ENCODE measurements at places on chromosomes 5 and 9. TPM values are rescaled to one million over a fixed set of nuclear protein-coding genes. Genes with fewer than 3 reads are reported as not detected.

- DNase-seq = no peak
- no peak overlapping the region for H3K4me3 ChIP-seq
- H3K27me3 ChIP-seq = no peaks in the 10 kb centered on the region
- H3K27ac ChIP-seq = no peak overlapping the region
- no peaks in the 10 kb centered on the region for H3K4me1 ChIP-seq
- H3K36me3 ChIP-seq = no peaks in the 10 kb centered on the region
These were observed 97.4 kb downstream of the DAP start for GRCh38 chr5:10663489-10664179.

DNA sequence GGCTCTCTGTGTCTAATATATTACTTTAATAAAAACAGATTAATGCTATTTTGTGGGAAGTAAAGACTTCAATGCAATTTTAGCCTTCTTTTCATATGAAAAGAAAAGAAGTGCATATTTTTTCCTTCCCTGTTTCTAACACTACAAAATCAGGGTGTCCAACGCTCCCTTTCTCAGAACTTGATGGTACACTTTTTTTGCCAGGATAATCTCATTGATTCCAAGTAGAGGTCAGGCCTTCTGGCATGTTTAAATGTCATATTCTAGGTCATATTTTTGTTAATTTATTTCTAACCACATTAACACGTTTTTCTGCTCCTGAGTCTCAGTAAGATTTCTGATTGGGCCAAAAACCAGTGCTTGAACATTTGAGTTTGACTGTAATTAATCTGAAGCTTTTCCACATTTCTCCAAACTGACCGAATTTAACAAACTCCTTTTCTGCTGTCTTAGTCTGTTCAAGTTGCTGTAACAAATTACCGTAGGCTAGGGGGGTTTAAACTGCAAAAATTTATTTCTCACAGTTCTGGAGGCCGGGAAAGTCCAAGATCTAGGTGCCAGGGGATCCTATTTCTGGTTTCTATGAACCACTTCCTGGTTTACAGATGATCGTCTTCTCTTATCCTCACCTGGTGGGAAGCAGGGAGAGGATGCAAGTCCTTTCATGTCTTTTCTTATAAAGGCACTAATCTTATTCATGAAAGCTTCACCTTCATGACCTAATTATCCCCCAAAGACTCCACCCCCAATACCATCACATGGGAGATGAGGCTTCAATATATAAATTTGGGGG, 63.2 kb upstream of the ELL2 start:
- DNase-seq = no peak
- H3K4me1 ChIP-seq = no peaks in the 10 kb centered on the region
- no peak overlapping the region for H3K4me3 ChIP-seq
- H3K27ac ChIP-seq = no peak overlapping the region
- H3K36me3 ChIP-seq = no peaks in the 10 kb centered on the region

DNA sequence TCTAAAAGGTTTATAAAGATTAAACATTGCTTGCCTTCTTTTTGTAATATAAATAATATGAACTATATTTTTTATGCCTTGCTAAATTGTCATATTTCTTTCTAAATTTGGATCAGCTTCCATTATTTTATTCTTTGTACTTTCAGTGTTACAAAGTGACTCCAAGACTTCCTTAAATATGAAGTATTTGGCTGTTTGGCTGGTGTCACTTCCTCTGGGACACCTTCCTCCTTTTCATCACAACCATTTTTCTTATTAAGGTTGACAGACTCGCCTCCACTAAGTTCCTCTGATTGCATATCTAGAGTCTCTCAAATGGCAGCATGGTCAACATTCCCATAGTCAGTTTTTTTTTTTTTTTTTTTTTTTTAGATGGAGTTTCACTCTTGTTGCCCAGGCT, 73.8 kb upstream of the SLC1A1 start:
- H3K27me3 ChIP-seq = no peaks in the 10 kb centered on the region
- no peak overlapping the region for H3K27ac ChIP-seq
- no peak for DNase-seq
- no peak overlapping the region for H3K4me3 ChIP-seq
- H3K36me3 ChIP-seq = no peaks in the 10 kb centered on the region

Gene OR1Q1
- total RNA-seq = not detected

Gene PTGS1
- not detected for total RNA-seq

DNA sequence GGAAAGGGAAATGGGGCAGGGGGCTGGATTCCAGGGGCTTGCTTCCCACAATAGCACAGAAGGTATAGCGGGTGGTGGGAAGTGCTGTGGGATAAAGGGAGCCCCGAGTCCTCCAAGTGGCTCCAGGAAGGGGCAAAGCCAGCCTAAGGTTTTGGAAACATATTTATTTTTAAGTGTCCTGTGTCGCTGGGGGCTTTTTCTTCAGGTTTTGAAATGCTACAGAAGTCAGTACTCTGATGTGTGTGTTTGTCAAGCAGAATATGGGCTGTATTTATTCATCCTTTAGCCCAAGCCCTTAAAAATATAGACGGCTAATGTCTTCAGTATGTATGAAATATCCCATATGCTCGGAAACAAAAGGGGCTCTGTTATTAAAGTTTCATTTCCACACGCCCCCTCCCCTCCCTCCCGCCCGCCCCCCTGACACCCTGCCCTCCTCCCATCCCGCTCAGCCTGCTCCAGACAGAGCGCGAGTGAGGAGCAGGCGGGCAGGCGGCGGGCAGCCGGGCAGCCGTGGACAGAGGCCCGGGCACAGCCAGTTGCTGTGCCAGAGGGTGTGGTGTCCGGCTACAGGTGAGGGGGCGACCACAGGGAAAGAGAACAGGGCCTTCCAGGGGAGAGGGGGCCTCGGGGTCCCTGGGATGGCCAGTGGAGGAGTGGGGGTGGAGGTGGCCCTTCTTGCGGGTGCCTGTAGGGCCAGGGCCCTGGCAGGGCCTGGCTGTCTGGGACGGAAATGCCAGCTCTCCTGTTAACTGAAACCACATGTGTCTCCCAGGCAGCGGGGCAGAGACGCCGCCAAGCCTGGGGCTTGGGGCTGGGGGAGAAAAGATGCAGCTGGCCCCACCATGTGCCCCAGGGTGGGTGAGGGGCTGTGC, 39.6 kb upstream of the SYNPO start:
- H3K27ac ChIP-seq = no peak overlapping the region
- no peaks in the 10 kb centered on the region for H3K27me3 ChIP-seq
- no peak overlapping the region for H3K4me3 ChIP-seq
- no peaks in the 10 kb centered on the region for H3K36me3 ChIP-seq

GRCh38 chr9:107405511-107405910, 84.1 kb downstream of the KLF4 start:
- H3K27me3 ChIP-seq = peaks cover 10% of the 10 kb centered on the region
- no peak overlapping the region for H3K27ac ChIP-seq
- no peak for DNase-seq
- no peaks in the 10 kb centered on the region for H3K36me3 ChIP-seq

GRCh38 chr5:88688156-88688983, 194.6 kb downstream of the MEF2C start:
- DNase-seq = no peak
- no peak overlapping the region for H3K27ac ChIP-seq
- H3K4me3 ChIP-seq = no peak overlapping the region

Gene TARS1
- total RNA-seq = 248 TPM

Gene FAM53C
- 17.2 TPM for total RNA-seq

Gene FOXD4
- total RNA-seq = not detected

GRCh38 chr9:68417762-68418161, 61.4 kb downstream of the PGM5 start:
- no peak overlapping the region for H3K27ac ChIP-seq
- H3K27me3 ChIP-seq = peaks cover 1% of the 10 kb centered on the region
- DNase-seq = no peak
- no peaks in the 10 kb centered on the region for H3K36me3 ChIP-seq
- no peaks in the 10 kb centered on the region for H3K4me1 ChIP-seq

Gene ITGA1
- total RNA-seq = 1.3 TPM

- no peaks in the 10 kb centered on the region for H3K27me3 ChIP-seq
- peaks cover 18% of the 10 kb centered on the region for H3K36me3 ChIP-seq
- H3K4me3 ChIP-seq = no peak overlapping the region
- peaks cover 3% of the 10 kb centered on the region for H3K4me1 ChIP-seq
- DNase-seq = no peak
These were observed 44.2 kb upstream of the TDRD7 start for GRCh38 chr9:97367729-97368128.

DNA sequence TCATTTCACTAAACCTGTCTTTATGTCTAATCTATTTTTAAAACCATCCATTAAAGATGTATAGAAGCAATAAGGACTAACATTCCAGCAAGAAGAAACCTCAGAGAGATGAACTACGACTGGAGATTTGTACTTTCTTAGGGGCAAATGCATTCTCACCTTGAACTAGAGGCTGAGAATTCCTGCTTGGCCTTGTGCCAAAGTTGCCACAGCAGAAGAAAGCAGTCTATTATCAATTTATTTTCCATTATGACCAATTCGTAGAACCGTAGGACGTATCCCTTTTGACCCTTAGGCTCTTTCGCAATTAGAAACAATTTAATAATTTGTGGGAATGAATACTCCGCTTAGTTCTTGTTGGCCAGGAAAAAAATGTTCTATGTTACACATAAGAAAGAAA, 1647.4 kb upstream of the CDH9 start:
- no peak for DNase-seq
- no peak overlapping the region for H3K4me3 ChIP-seq
- H3K36me3 ChIP-seq = no peaks in the 10 kb centered on the region
- H3K4me1 ChIP-seq = no peaks in the 10 kb centered on the region

DNA sequence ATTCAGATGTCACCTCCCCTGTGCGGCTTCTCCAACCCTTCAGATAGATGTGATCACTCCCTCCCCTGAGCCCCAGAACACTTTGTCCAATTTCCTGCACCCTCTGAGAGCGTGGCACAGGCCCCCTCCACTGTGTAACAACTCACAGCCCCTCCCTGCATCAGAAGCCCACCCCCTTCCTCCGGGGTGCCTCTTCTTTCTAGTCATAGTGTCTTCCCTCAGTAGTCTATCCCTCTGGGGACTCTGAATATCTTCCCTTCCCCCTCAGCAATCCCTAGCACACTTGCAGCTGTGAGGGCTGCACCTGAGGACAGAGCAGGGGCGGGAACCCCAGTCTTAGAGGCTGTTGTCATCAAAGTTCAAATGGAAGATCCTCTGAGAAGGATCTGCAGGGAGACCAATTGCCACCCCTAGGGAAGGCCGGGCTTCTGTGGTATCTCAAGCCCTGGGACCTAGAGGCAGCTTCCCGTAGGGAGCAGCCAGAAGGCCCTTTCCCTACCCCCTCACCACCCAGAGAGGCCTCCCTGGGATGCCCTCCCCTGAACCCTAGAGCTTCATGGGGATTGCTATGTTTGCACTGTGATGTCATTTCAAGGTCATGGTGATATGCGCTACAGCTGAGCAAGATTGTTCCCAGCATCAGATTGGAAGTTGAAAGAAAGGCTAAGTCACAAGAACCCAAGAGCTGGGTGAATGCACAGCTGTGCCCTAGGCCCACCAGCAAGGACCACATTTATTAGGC, 70.7 kb downstream of the THBS4 start:
- H3K27me3 ChIP-seq = no peaks in the 10 kb centered on the region
- H3K4me1 ChIP-seq = peaks cover 7% of the 10 kb centered on the region
- DNase-seq = no peak
- no peak overlapping the region for H3K27ac ChIP-seq
- no peak overlapping the region for H3K4me3 ChIP-seq
- H3K36me3 ChIP-seq = no peaks in the 10 kb centered on the region

Gene CNTNAP3
- not detected for total RNA-seq

Measured in activated CD4-positive, alpha-beta memory T cell treated with anti-CD3 and anti-CD28 coated beads for 36 hours (primary cell).